CD4-positive, alpha-beta T cell treated with Interleukin-6 for 4 hours (primary cell): ENCODE measurements at places on chromosomes 16 and 17.

DNA sequence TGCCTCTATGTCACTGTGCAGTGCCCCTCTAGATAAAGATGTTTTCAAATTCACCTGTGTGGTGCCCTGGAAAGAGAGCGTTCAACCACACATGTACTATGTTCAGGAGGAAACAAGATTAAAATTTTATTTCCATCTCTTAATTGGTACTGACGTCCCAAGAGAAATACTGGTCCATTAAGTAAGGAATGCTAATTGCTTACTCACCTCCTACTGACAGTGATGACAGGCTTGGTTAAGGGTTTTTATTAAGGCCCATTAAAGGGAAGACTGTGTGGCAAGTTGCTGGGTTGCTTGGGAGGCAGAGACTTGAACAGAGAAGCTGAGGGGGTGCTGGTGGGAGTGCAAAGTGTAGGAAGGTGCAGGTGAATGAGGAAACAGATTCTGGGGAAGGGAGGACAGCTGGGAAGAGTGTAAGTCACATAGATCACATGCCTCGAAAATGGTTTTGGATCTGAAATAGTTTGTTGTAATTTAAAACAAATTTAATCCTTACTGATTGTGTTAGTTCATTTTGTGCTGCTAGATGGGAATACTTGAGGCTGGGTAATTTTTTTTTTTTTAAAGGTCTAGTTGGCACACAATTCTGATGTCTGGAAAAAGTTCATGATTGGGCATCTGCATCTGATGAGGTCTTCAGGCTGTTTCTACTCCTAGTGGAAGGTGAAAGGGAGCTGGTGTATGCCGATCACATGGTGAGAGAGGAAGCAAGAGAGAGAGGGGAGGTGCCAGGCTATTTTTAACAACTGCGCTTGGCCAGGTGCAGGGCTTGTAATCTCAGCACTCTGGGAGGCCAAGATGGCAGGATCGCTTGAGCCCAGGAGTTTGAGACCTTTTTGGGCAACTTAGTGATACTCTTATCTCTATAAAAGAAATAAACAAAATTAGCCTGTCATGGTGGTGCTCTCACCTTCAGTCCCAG lies 140.5 kb downstream of the CACNG3 start:
- no peak for DNase-seq

- no peak for DNase-seq
These were observed 6.6 kb downstream of the NAGPA start for GRCh38 chr16:5027086-5027485.

DNA sequence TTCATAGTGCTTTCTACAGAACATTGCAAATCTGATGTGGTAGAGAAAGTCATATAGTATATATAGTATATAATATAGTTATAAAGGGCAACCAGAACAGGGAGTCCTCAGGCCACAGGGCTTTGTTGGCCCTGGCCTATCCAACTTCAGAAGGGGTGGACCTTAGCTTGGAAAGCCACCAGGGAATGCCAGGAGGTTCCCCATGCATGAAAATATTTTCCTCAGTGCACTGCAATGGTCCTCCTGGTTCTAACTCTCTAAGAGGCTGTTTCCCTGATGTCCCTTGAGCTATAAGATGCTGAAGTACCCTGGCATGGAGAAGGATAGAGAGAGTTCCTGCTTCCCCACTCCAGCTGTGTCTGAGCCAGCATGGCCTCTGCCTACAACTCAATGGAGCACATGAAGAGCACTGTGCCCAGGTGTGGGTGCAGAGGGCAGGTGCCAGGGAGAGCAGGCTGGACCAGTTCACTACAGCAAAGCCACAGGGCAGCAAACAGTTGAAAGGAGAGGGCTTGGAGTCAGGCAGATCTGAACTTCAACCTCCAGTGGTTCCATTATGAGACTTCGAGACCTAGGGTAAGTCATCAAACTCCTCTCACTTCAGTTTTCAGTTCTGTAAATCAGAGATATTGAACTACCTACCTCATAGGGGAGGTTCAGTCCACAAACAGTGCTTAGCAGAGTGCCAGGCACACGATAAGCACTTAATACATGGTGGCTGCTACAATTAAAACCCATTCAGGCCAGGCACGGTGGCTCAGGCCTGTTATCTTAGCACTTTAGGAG lies 183.1 kb downstream of the SALL1 start:
- no peak for DNase-seq

DNA sequence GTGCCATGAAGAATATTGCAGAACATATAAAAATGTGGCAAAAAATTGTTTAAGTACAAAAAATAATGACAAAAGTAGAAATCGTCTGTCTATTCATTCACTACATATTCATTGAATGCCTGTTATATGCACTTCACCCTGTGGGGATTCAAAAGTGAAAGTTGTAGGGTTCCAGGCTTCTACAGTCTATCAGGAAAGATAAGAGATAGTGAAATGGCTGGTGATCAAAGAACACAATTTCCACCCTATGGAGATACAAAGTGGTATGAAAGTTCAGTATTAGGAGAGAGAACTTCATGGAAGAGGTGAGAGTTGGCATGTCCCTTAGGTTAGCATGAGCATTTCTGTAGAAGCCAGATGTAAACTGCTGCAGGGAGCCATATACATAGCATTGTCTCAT lies 127.0 kb upstream of the PMFBP1 start:
- no peak for DNase-seq

DNA sequence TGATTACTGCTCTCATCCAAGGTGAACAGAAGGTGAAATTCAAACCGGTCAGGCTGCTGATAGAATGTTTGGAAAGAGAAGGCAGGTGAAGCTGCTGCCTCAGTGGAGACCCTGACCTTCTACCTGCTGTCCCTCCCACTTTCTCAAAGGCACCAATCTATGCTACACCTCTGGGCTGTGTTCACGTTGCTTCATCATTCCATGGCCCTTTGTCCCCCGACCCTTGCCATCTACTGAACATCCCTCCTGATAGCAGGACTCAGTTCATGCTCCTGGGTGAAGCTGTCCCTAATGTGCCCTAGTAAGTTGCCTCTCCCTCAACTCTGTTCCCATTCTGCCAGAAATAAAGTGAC lies 44.2 kb upstream of the SOX9 start:
- DNase-seq = no peak
